CD4-positive, alpha-beta T cell treated with Interleukin-6 at 100 ng/mL for 8 hours (primary cell): ENCODE measurements at places on chromosomes 5 and 9.

- DNase-seq: no peak
Measured at GRCh38 chr5:657570-657969, 35.6 kb downstream of the TPPP start.

DNA sequence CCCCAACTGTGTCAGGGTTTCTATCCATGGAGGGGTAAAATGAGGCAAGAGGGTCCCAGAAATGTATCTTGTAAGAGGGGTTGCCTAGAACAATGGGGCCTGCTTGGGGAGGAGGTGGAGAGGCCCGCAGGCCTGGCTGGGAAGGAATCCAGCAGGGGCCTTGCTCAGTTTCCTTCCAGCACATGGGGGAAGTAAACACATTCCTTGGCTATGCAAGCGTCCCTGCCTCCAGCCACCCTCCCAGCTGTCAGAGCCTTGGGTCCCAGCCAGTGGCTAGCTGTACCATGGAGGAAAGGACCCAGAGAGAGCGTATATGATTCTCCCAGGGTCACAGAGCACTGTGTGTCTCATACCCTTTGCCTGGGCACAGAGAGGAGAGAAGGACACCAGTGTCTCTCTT lies 71.1 kb upstream of the IL17B start:
- no peak for DNase-seq

DNA sequence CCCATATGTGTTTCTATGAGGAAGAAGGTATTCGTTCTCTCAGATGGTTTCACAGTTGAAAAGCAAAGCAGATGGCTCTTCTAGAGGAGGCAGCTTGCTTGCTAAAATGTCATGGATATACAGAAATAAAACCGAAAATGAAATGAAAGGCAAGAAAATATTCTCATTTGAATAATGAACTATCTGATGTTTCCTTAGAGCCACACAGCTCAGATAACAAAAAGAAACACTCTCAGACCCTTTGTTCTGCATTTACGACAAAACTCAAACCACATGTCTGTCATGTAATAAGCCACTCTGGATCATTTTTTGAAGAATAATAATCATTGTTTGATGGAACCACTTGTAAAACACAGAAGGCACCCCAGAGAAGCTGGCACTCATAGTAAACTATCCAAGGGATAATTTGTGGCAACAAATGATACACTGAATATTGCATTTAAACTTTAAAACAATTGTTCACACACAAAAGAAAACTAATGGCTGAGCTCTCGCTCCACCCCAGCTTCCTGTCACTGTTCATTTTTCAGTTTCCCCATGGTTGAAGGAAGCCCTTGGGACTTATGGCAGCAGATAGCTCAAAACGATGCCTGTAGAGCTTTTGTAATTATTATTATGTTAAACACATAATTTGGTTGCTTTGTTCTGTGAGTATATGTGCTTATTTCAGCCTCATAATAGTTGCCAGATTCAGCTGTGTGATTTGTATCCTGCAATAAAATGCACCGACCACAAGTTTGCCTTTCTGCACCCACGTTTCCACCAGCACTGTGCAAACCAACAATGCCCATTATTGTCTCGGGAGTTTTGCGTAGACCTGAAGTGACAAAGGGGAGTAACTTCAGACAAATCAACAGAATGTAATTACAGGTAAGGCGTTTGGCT lies 256.0 kb downstream of the TMEM167A start:
- no peak for DNase-seq

DNA sequence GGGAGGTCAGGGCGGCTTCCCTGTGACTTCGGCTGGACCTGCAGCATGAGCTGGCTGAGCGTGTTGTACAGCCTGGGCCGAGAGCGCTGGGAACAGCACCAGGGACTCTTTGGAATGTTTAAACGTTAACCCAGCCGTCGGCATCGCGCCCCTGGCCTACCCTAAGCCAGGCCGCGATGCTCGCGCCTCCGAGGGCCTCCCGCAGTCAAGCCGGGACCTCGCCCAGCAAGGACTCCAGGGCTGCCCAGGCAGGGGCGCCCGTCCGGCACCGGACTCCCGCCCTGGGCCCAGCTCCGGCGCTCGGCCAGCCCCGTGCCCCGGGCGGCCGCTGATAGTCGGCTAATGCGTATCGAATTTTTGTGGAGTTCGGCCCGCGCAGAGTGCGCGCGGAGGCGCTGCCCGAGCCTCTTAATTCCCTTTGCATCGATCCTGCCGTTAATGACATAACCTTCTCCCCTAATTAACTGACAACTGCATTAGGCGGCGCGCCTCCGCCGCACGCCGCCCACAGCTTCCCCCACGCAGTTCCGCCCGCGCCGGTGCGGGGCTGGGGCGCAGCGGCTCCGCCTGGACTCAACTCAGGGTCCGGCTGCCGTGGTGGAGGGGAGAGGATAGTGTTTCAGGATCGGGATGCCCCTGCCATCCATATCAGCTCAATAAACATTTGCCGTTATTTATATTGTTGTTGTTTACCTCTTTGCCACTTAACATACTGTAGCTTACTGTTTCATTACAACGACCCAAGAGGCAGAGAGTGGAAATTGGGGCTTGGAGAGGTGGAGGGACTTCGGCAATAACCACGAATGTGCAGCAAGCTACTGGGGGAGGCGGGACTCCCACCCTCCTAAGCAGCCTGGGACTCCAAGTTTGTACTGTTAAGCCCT lies 28.8 kb upstream of the CDC23 start:
- DNase-seq: no peak

- DNase-seq: no peak
Measured at GRCh38 chr9:131997779-131998178, 81.9 kb downstream of the MED27 start.

DNA sequence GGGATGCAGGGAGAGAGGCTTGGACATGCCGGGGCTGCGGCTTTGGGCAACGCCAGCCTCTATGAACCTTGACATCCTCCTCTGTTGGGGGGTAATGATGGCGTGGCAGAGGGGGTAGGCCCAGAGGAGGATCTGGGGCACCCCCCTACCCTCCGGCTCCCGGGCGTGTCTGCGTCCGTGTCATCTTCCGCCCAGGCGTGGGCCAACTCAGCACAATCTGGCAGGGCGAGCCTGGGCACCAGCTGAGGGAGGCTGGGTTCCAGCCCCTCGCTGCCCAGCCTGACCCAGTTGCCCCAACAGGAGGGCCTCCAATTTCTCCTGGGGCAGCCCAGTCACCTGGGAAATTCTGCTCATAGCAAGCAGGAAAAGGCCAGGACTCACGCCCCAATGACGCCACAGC lies 62.9 kb upstream of the IL17B start:
- no peak for DNase-seq

- DNase-seq: no peak
Measured at GRCh38 chr5:159819591-159820411, 96.5 kb upstream of the ADRA1B start.

DNA sequence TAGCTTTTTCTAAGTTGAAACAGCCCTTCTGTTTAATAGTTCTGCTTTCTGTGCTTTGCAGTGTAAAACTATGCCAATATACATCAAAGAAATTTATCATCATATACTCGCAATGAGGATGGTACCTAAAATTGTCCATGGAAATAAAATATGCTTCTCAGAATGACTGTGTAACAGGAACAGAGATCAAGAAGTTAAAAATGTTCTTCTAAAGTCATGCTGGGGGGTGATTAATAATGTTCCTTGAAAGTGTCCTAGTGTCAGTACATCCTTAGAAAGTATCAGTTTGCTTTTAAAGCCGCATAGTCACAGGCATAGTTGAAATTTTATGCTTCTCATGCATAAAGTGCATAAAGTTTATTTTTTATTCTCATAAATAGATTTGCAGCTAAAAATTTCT lies 4.0 kb upstream of the LRRC70 start:
- no peak for DNase-seq

DNA sequence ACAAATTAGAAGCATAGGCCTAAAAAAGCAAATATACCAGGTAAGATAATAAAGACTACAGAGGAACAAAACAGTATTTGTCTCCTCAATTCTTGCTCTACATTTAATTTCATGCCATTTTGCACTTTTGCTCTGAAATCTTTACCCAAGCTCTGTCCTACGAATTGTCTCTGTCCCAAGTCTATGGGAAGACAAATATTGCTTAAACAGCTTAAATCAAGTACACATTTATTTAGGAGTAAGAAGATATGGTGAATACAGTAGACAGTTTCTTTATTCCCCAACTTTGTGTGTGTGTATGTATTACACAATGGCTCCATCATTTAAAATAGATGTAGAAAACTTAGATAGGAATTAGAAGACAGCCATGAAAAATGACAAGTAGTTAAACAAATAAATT lies 163.5 kb upstream of the POU5F2 start:
- no peak for DNase-seq

DNA sequence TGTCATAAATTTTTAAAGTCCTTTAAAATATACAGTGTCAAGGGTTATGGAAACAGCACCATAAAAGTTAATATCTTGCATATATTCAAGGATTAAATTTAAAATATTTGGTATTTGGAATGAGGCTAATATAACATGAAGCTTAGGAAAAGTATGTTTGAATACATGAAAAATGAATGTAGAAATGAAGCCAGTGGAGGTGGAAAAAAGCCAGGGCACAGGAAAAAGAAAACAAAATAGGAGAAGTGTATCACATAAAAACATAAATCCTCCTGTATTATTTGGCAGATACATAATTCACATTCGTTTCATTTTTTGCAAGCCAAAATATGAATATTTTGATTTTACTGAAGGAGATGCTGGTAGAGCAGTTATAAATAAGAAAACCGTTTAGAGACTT lies 587.0 kb upstream of the ZNF608 start:
- no peak for DNase-seq

GRCh38 chr9:98951967-98952366 lies 8.3 kb downstream of the COL15A1 start:
- DNase-seq: no peak

GRCh38 chr5:6632324-6632887 lies 438 bp downstream of the NSUN2 start:
- no peak for DNase-seq

- no peak for DNase-seq
Measured at GRCh38 chr9:37339923-37340322, 82.6 kb upstream of the GRHPR start.

DNA sequence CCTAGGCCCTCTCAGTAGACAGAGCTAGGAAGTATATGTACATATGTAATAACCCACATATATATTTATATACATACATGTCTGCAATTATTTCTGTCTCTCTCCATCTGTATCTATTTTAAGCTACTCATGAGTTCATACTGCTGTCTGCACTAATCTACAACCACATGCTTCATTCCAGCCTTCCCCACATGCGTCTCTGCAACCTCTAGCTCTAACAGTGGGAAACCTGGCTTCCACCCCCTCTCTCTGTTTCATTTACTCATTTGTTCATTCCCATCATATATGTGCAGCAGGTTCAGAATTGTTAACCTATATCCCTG lies 23.3 kb downstream of the DCANP1 start:
- no peak for DNase-seq

DNA sequence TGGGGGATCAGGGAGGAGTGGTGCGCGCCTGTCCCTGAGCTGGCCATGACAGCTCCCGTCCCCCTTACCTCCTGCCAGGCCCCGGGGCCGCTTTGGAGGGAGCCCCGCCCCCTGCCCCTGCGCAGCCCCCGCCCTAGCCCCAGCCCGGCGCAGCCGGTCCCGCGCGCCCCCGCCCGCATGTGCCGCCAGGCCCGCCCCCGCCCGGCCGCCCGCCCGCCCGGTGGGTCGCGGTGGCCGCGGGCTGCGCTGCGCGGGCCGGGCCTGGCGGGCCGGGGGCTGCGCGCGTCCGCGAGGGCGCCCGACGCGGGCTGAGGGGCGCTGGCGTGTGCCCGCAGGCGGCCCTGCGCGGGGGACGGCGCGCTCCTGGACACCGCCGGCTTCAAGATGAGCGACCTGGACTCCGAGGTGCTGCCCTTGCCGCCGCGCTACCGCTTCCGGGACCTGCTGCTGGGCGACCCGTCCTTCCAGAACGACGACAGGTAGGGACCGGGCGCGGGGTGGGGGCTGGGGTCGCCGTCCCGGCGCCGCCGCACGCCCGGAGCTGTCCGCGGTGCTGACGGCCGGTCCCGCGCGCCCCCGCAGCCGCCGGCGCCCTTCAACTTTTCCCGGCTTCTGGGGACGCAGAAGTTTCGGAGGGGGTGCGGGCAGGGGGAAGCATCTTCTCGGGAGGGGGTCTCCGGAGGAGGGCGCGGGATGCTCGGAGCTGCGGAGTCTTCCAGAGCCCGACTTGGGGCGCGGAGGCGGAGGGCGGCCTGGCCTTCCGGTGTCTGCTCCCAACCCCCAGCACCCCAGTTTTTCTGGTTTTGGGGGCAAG lies 12.5 kb downstream of the KCNT1 start:
- no peak for DNase-seq

GRCh38 chr9:113269871-113270270 lies 5.5 kb downstream of the CDC26 start:
- DNase-seq: no peak

GRCh38 chr5:137071526-137071925 lies 427.6 kb downstream of the SPOCK1 start:
- DNase-seq: no peak
